ENCODE measurements at places on chromosomes 11 and 22. TPM values are rescaled to one million over a fixed set of nuclear protein-coding genes. Genes with fewer than 3 reads are reported as not detected.

RAB36 gene
- 4.9 TPM for total RNA-seq

ADAMTS15 gene
- 0.99 TPM for total RNA-seq

OR5P2 gene
- total RNA-seq = not detected

RFPL2 gene
- not detected for total RNA-seq

MRGPRX4 gene
- total RNA-seq = not detected

VSIG10L2 gene
- total RNA-seq = not detected

TREH gene
- total RNA-seq = not detected

SCN3B gene
- total RNA-seq = 0.31 TPM

FAT3 gene
- total RNA-seq = 7.3 TPM

HMOX1 gene
- total RNA-seq = 2.8 TPM

SMC1B gene
- not detected for total RNA-seq

DNA sequence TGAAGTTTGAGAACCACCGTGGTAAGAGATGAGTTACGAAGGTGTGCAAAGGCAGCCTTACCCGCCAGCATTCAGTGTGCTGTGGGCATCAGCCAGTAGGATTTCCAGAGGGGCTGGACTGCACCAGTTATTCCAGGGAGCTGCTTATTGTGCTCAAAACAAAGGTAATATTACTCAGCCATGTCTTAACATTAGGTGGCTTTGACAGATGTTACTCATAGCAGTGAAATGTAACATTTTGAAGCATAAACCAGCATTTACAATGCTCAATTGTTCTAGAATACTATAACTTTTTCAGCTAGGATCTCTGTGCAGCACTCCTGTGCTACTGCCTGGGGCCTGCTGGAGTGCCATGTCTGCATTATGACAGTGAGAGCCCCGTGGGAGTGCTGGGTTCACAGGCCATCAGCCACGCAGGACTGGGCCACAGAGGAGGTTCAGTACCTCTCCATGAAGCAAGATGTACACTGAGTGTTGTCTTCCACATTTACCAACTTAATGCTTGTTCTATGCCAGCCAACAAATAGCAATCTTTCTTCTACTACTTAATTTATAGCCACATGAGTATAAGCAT, 238.1 kb downstream of the CADM1 start:
- no peak for DNase-seq
- H3K4me1 ChIP-seq = no peaks in the 10 kb centered on the region
- no peaks in the 10 kb centered on the region for H3K36me3 ChIP-seq
- no peak overlapping the region for H3K27ac ChIP-seq

- no peaks in the 10 kb centered on the region for H3K36me3 ChIP-seq
- no peak for DNase-seq
- H3K27me3 ChIP-seq = peaks cover 4% of the 10 kb centered on the region
- no peak overlapping the region for H3K27ac ChIP-seq
- no peak overlapping the region for H3K4me3 ChIP-seq
Measured at GRCh38 chr11:128058580-128059208, 528.7 kb downstream of the ETS1 start.

GRCh38 chr11:75716659-75717058, 979 bp upstream of the MOGAT2 start:
- no peak overlapping the region for H3K27ac ChIP-seq
- H3K4me3 ChIP-seq = no peak overlapping the region
- no peaks in the 10 kb centered on the region for H3K36me3 ChIP-seq
- no peaks in the 10 kb centered on the region for H3K4me1 ChIP-seq

- DNase-seq = peak; percentile 64
- H3K27ac ChIP-seq = peak overlapping the region; percentile 70
- H3K27me3 ChIP-seq = no peaks in the 10 kb centered on the region
- H3K4me1 ChIP-seq = peaks cover 13% of the 10 kb centered on the region
Measured at GRCh38 chr11:64234647-64235379, 429 bp downstream of the VEGFB start.

GRCh38 chr11:119720311-119720913, 8.6 kb downstream of the NECTIN1 start:
- DNase-seq = no peak
- H3K36me3 ChIP-seq = no peaks in the 10 kb centered on the region
- no peaks in the 10 kb centered on the region for H3K27me3 ChIP-seq
- H3K4me3 ChIP-seq = no peak overlapping the region

DNA sequence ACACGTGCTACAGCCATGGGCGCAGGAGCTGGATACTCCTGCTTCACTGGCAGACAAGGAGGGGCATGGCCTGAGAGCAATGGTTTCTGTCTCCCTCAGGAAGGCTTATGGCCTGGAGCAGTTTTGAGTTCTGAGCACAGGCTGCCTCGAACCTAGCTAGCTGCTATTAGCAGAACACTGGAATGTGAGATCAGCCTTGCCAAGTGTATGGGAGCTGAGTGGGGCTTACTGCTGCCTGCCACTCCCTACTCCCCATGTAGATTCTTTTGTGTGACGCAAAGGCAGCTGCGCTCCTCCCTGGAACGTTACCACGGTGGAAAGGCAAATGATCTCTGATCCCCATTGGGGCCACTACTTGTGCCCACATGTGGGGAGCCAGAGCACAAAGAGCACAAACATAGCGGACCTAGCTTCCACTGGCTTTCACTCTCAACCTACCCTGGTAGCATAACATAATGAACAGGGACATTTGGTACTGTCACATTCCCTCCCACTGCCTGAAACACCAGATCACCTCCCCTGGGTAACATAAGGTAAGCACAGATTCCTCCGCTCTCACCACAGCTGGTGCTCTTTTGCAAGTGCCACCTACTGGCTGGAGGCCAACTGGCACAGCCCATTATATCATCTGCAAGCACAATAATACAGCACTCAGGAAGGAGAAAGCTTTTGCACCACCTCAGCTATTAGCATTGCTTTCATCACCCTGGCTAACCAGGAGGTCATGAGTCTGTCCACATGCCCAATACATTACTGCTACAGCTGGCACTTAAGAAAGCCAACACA, 84.6 kb upstream of the GUCY1A2 start:
- no peak overlapping the region for H3K27ac ChIP-seq
- peaks cover 7% of the 10 kb centered on the region for H3K27me3 ChIP-seq
- no peaks in the 10 kb centered on the region for H3K36me3 ChIP-seq
- no peak overlapping the region for H3K4me3 ChIP-seq
- H3K4me1 ChIP-seq = no peaks in the 10 kb centered on the region

DNA sequence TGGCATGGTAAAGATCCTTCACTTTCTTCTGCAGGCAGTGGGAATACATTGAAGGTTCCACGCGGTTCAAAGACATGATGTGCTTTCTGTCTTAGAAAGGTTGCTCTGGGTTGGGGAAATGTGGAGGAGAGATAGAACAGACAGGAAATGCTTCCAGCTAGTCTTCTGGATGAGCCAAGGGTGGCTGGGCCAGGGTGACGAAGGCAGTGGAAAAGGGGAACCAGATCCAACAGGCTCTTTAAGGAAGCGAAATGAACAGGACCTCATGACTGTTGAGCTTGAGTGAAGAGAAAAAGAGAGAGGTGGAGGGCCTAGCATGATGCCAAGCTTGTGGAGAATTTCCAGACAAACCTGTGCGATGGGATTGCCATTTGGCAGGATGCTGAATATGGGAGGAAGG, 56.4 kb upstream of the LMO1 start:
- no peaks in the 10 kb centered on the region for H3K4me1 ChIP-seq
- no peak for DNase-seq
- H3K4me3 ChIP-seq = no peak overlapping the region
- H3K27me3 ChIP-seq = peaks cover 77% of the 10 kb centered on the region

- H3K27ac ChIP-seq = peak overlapping the region; percentile 78
- H3K36me3 ChIP-seq = no peaks in the 10 kb centered on the region
- H3K27me3 ChIP-seq = no peaks in the 10 kb centered on the region
- DNase-seq = peak; percentile 62
- peak overlapping the region; percentile 62 for H3K4me3 ChIP-seq
- H3K4me1 ChIP-seq = peaks cover 44% of the 10 kb centered on the region
Measured at GRCh38 chr11:75350743-75351540, 519 bp downstream of the ARRB1 start.

- no peak overlapping the region for H3K4me3 ChIP-seq
- H3K4me1 ChIP-seq = no peaks in the 10 kb centered on the region
- no peak for DNase-seq
Measured at GRCh38 chr11:88188932-88189253, 13.7 kb upstream of the RAB38 start.

DNA sequence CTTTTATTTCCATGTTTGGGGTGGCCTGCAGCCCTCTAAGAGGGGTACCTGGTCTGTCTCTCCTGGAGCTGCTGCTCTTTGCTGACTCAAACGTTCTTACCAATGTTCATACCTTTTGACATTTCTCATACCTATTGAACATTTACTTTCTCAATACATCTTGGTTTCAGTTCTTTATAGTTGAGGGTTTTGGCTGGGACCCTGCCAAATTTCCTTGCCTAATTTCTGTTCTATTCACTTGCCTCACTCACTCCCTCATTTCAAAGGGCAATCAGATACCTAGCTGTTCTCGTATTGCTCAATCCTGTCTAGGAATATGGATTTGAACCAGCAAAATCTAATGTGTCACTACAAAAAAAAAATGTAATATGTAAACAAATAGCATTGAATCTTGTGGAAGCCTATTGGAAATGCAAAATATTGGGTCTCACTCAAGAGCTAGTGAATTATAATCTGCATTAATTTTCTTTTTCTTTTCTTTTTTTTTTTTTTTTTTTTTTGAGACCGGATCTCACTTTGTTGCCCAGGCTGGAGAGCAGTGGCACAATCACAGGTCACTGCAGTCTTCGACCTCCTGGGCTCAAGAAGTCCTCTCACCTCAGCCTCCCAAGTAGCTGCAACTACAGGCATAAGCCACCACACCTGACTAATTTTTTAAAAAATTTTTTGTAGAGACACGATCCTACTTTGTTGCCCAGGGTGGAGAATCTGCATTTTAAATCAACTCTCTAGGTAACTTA, 7.5 kb downstream of the OR6M1 start:
- H3K27me3 ChIP-seq = no peaks in the 10 kb centered on the region
- no peaks in the 10 kb centered on the region for H3K4me1 ChIP-seq
- no peak overlapping the region for H3K4me3 ChIP-seq
- no peak for DNase-seq

GRCh38 chr11:96035031-96035739, 111.3 kb upstream of the MTMR2 start:
- H3K27ac ChIP-seq = no peak overlapping the region
- H3K27me3 ChIP-seq = no peaks in the 10 kb centered on the region
- no peak for DNase-seq
- no peaks in the 10 kb centered on the region for H3K4me1 ChIP-seq

GRCh38 chr22:46867106-46867505, 104.7 kb downstream of the TBC1D22A start:
- H3K27ac ChIP-seq = no peak overlapping the region
- no peak for DNase-seq
- H3K4me1 ChIP-seq = no peaks in the 10 kb centered on the region
- H3K27me3 ChIP-seq = no peaks in the 10 kb centered on the region
- H3K4me3 ChIP-seq = no peak overlapping the region
- H3K36me3 ChIP-seq = no peaks in the 10 kb centered on the region

- H3K27me3 ChIP-seq = no peaks in the 10 kb centered on the region
- H3K36me3 ChIP-seq = no peaks in the 10 kb centered on the region
- H3K4me3 ChIP-seq = no peak overlapping the region
- no peak for DNase-seq
- H3K4me1 ChIP-seq = no peaks in the 10 kb centered on the region
Measured at GRCh38 chr22:44879301-44879680, 126.9 kb downstream of the ARHGAP8 start.

- H3K4me3 ChIP-seq = no peak overlapping the region
- no peaks in the 10 kb centered on the region for H3K36me3 ChIP-seq
- H3K27me3 ChIP-seq = peaks cover 8% of the 10 kb centered on the region
Measured at GRCh38 chr11:78606667-78607066, 32.0 kb upstream of the NARS2 start.

GRCh38 chr11:104968856-104969776, 742 bp upstream of the CASP4 start:
- peak overlapping the region; percentile 90 for H3K27ac ChIP-seq
- peak overlapping the region; percentile 53 for H3K4me3 ChIP-seq
- H3K27me3 ChIP-seq = no peaks in the 10 kb centered on the region
- DNase-seq = peak; percentile 64
- peaks cover 29% of the 10 kb centered on the region for H3K4me1 ChIP-seq

All from A673 (cell line).